ENCODE measurements at places on chromosomes 12 and 14.

- DNase-seq, result no peak
Observed at GRCh38 chr12:71057330-71057729, 100.5 kb downstream of the TSPAN8 start.

GRCh38 chr12:74985986-74986319 is 223.7 kb downstream of the KCNC2 start:
- DNase-seq, result no peak

DNA sequence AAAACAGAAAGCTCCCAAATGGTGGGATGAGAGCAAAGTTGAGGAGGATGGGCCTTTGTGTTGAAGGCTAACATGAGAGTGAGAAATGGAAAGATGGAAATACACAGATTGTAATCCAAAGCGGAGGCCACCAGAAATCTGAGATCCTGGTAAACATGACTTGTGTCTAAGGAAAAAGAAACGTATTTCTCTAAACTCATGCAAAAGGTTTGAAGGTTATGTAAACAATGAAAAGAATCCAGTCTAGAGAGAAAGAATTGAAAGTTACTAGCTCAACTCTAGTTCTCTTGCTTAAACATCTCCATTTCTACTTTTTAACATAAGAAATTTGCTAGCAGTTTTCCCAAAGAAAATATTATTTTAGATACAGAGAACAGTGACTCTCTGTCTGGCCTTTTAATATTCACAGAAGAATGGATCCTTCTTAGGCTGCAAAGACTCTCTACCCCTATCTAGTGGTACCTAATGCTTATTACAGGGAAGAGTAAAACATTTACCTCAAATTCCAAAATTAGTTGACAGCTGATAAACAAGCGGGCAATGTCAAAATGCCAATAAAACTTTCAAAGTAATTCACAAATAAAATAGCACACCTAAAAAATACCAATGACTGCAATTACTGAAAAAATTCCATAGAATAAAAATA is 75.8 kb upstream of the SOX5 start:
- DNase-seq, result no peak

DNA sequence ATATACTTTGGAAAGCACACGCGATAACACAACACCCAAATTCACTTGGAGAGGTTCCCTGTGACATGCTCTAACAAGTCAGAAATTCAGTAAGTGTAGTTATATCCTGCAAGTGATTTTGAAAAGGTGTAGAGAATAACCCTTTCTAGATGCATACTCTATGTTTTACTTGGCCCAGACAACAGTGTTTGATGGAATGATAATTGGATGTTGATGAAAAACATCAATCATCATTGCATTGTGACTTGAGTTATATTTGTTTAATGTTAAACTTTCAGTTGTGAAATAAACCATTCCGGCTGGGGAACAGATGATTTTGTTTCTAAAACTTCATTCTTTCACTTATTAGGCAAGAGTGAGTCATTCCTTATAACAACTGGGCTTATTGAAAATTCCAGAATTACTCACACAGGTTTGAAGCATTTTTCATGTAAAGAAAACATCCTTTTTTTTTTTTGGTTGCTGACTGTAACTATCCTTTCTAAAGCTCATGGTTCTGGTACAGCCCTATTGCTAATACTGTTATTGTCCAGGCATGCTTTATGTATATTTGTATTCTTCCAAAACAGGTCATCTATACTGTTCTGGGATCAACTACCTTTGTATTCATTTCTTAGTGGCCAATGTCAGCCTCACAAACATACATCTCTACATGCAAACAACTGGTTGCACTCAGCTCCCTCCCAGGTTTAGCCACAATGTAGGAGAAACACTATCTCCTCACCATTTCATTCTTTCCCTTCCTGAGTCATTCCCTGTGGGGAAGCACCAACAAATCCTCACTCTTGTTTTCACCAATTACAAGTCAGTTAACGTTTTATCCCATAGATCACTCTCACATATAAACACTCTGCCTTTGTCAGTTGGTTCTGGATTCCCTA is 121.2 kb upstream of the LRIG3 start:
- DNase-seq, result no peak

- DNase-seq, result no peak
Observed at GRCh38 chr14:49774106-49774505, 6.2 kb downstream of the KLHDC2 start.

- peak; percentile 70 for DNase-seq
Observed at GRCh38 chr12:79886917-79887519, 47.9 kb downstream of the PPP1R12A start.

- no peak for DNase-seq
Observed at GRCh38 chr14:21505012-21505553, 6.1 kb downstream of the METTL3 start.

GRCh38 chr12:45425426-45425825 is 209.5 kb downstream of the ANO6 start:
- no peak for DNase-seq

GRCh38 chr12:7937833-7938506 is 2.0 kb upstream of the SLC2A3 start:
- DNase-seq, result no peak

GRCh38 chr12:118371321-118372282 is 1.1 kb downstream of the TAOK3 start:
- peak; percentile 41 for DNase-seq

- peak; percentile 15 for DNase-seq
Observed at GRCh38 chr12:29519585-29520182, 22.2 kb upstream of the OVCH1 start.

GRCh38 chr12:108701779-108702441 is 29.4 kb downstream of the CORO1C start:
- DNase-seq, result peak; percentile 62

DNA sequence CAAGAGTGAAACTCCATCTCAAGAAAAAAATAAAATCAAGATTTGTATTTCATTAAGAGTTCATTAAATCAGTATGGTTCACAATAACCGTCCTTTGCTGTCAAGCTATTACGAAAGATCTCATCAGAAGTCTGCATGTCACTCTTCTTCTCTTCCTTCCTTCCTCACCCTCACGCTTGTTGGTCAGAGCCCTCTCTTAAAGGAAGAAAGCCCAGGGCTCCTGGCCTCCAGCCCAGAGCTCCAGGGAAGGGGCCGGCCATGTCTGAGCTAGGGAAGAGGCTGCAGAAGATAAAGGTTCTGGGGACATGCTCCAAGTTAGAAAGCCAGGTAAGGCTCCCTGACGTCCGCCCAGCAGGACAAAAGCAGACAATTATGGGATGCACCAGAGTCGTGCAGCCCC is 43.1 kb upstream of the DLK1 start:
- no peak for DNase-seq

Data from hematopoietic multipotent progenitor cell treated with erythropoietin and hydrocortisone succinate and interleukin-3 and kit ligand, for 17 days (in vitro differentiated cells).